ENCODE measurements at places on chromosomes 5 and 9.

GRCh38 chr5:43281840-43282658 lies 31.2 kb downstream of the HMGCS1 start:
- no peak for DNase-seq

- no peak for DNase-seq
Measured at GRCh38 chr9:126524353-126525077, 89.2 kb upstream of the LMX1B start.

GRCh38 chr5:143932584-143932983 lies 120.6 kb downstream of the HMHB1 start:
- DNase-seq: no peak

DNA sequence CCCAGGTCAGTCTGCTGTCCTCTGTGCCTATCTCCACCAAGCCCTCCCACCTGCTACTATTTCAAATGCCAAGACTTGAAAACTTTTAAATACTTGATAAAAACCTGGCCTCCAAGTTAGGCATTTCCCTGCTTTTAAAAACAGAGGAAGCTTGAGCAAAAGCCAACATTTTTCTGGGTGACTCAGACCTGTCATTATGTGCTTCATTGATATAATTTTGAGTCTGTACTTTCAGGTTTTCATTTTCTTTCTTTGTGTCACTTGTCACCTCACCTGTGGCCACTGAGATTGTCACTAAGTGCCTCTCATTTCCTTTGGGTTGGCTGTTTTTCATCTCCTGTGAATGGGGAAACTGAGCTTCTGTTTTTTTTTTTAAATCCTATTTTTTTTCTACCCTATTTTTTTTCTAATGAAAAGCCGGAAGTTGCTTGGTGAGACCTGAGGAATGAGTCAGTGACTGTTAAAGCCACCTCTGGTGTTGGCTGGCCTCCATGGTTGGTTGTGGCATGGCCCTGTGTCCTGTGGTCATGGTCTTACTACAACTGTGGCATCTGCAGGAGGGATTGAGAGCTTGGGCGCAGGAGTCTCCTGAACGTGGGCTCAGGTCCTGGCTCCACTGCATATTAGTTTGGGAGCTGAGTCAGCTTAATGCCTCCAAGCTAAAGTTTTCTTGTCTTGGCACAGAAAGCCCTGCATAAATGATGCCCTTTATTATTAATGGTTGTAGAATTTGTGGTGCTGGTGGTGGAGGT lies 56.7 kb downstream of the ARHGAP26 start:
- DNase-seq: peak; percentile 18

DNA sequence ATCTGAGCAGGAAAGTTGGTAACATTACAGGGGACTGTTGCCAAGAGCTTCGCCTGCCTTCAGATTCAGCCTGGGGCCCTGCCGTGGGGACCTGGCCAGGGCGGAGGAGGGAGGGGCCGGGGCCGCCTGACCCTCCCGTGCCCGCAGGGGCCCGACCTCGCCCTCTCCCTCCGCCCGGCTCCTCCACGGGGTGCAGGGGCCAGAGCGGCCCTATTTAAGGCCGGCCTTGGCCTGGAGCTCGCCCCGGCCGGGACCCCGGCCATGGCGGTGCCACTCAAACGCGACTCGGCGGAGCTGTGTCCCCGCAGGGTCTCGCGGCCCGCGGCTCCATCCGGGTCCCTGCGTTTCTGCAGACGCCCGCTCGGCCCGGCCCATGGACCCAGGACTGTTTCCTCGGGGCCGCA lies 757 bp downstream of the TMEM250 start:
- no peak for DNase-seq

GRCh38 chr5:176740702-176741496 lies 69.5 kb upstream of the UNC5A start:
- DNase-seq: no peak

DNA sequence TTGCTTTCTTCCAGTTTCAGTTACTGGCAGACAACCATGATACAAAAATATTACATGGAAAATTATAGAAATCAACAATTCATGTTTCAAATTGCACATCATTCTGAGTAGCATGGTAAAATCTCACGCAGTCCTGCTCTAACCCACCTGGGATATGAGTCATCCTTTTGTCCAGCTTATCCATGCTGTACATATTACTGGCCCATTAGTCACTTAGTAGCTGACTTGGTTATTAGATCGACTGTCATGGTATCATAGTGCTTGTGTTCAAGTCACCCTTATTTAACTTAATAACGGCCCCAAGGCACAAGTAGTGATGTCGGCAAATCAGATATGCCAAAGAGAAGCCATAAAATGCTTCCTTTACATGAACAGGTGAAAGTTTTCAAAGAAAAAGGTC lies 41.2 kb downstream of the NADK2 start:
- no peak for DNase-seq

DNA sequence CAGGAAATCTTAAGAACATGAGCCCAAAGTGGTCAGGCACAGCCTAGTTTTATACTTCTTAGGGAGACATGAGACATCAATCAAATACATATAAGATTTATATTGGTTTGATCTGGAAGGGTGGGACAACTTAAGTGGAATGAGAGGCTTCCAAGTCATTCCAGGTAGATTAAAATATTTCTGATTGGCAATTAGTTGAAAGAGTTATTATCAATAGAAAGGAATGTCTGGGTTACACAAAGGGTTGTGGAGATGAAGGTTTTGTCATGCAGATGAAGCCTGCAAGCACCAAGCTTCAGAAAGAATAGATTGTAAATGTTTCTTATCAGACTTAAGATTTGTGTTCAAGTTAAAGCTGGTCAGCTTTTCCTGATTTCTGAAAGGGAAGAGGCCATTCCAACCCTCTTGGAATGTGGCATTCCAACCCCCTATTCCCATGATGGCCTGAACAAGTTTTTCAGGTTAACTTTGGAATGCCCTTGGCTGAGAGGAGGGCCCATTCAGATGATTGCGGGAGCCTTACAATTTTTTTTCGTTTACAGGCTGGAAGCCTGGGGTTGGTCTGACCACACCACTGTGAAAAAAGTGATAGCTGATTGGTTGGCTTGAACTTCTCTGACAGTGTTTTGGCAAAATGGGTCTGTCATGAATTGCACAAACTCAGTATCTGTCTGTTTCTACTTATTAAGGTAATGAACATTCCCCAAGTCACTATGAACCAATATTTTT lies 245.6 kb upstream of the RAI14 start:
- DNase-seq: no peak

GRCh38 chr5:78672154-78672553 lies 23.6 kb upstream of the LHFPL2 start:
- no peak for DNase-seq

GRCh38 chr5:98727686-98728085 lies 45.8 kb upstream of the RGMB start:
- no peak for DNase-seq

DNA sequence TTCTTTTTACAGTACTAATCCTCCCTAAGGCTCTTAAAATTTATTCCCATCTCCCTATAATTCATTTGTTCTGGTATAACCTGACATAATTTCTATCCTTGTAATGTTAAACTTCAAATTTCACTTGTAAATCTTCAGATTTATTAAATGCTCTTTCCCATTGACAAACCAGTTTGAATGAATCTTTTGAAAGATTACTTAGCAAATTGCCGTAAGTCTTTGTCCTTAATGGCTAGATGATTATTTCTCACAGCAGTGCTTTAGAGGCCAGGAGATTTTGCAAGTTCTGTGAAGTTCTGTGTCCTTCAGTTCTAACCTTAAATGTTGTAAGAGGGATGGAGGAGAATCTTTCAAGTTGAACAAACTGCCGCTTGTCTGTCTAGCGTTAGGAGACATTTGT lies 4.2 kb downstream of the SLC44A1 start:
- no peak for DNase-seq

- no peak for DNase-seq
Measured at GRCh38 chr9:85268131-85268530, 473.6 kb downstream of the AGTPBP1 start.

- DNase-seq: no peak
Measured at GRCh38 chr5:142403583-142403982, 78.8 kb upstream of the SPRY4 start.

GRCh38 chr5:174535669-174536068 lies 188.7 kb upstream of the MSX2 start:
- no peak for DNase-seq

- no peak for DNase-seq
Measured at GRCh38 chr5:326109-326508, 4.6 kb downstream of the AHRR start.
